Activated CD8-positive, alpha-beta memory T cell treated with anti-CD3 and anti-CD28 coated beads, Interleukin-2, amount 10 ng/mL, durations not matched to agents 7 days and 5 days (primary cell): ENCODE measurements at places on chromosomes 2 and 18. TPM values are rescaled to one million over a fixed set of nuclear protein-coding genes. Genes with fewer than 3 reads are reported as not detected.

- no peak for DNase-seq
These were observed 41.9 kb upstream of the C2orf66 start for GRCh38 chr2:196851088-196851487.

DNA sequence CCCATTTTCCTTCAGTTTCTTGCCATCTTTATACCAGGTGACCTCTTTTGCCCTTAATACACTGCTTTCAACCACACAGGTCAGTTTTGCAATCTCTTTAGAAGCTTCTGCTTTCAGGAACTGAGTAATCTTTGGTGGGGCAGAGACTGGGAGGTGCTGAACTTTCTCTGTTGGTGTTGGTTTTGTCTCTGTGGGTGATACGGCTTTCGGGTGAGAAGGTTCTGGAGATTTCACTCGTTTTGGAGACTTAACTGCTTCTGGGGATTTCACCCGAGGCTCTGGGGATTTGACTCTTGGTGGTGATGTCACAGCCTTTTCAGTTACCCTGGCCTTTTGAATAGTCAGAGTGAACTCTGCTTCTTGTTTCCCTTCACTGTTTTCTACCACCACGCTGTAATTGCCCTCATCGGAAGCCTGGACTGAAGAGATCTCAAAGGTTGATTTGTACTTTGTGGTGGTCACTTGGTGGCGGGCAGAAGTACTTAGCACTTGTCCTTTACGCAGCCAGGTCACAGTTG lies 50.4 kb downstream of the PLEKHA3 start:
- DNase-seq = peak; percentile 74

DNA sequence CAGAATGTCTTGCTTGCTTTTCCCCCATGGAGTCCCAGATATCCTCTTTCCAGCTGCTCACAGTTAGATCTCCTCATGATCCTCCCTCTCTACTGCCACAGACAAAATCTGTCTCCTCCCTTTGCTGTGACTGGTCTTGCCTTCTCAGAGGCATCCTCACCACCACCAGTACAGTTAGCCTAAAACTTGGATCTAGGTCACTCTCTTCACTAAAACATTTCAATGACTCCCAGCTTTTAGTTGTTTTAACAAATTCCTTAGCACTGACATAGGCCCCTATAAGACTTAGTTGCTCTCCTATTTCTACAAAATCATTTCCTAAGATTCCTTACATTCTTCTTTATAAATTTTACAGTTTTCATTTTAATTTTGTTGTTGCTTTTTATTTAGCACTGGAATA lies 734.2 kb upstream of the CHAC2 start:
- no peak for DNase-seq

The CDCA7 gene
- total RNA-seq = 89.0 TPM

DNA sequence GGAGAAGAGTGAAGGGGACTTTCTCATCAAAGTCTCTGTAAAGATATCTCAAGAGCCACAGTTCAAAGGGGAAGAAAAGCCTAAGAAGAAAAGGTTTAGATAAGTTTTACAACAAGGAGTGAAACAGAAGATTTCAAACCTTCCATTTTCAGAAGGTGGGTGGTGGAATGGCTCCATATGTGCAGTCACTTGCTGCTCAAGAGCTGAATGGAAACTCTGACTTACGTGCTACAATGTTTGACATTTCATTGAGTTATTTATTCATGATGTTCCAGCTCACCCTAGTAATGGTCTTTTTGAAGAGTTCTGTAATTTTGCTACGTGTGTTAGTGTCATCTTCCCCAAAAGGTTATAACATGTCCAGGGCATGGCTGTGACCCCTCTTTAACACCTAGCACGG lies 21.7 kb downstream of the LCT start:
- DNase-seq = no peak

DNA sequence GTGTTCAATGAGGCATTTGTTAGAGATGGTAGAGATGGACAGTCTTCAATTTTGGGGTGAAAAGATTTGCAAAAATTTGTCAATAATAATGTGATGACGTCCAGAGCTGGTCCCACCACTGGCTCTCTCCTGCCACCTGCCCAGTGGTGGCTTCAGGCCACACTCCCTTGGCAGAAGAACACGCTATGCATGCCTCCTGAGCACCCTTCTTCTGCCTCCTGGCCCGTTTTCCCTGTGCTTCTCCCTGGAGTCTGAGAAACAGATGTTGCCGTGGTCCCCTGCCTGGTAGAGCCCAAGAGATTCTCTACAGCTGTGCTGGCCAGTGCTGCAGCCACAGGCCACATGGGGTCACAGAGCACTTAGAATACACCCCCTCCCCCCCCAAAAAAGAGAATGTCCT lies 33.6 kb downstream of the INPP5D start:
- no peak for DNase-seq

The KCNG2 gene
- not detected for total RNA-seq

The AGXT gene
- total RNA-seq = not detected

The SLC11A1 gene
- 0.35 TPM for total RNA-seq

DNA sequence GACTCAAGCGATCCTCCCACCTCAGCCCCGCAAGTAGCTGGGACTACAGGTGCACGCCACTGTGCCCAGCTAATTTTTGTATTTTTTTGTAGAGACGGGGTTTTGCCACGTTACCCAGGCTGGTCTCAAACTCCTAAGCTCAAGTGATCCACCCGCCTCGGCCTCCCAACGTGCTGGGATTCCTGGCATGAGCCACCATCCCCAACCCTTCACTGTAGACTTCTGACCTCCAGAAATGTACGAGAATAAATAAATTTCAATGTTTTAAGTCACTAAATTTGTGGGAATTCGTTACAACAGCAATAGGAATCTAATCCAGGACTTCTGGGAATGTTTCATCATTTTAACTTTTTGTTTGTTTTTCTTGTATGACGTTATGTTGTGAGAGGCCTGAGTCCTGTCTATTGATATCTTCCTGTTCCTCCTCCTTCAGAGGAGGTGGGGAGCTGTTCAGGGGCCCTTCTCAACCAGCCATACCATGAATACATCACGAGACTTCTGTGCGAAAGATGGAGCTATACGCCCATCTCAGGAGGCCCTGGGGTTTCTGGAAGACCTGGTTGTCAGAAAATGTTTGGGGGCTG lies 40.0 kb downstream of the TEX44 start:
- no peak for DNase-seq

The MBD1 gene
- total RNA-seq = 106 TPM

DNA sequence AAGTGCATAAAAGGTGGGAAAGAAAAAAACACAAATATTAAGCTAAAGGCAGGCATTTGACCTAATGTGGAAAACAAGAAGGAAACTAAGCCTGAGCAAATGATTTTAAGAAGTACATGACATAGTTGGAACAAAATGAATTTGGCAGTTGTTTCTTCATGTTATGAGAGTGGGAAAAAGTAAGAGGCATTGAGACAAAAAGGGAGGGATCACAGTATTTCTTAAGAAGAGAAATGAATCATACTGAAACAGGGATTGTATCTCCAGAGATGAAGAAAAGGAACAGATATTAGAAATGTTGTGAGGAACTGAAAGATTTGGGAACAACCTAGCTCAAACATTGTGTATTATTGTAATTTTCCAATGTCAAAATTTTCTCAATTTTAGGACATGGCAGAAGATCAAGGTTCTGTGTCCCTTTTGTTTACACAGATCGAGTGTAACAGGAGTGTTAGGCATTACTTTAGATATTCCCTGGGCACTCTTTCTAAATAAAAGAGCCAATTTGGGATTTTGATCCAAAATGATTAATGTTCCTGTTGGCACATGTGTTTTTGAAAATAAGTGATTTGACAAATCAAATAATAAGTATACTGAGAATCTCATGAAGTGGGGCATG lies 98.6 kb downstream of the CALCRL start:
- no peak for DNase-seq

DNA sequence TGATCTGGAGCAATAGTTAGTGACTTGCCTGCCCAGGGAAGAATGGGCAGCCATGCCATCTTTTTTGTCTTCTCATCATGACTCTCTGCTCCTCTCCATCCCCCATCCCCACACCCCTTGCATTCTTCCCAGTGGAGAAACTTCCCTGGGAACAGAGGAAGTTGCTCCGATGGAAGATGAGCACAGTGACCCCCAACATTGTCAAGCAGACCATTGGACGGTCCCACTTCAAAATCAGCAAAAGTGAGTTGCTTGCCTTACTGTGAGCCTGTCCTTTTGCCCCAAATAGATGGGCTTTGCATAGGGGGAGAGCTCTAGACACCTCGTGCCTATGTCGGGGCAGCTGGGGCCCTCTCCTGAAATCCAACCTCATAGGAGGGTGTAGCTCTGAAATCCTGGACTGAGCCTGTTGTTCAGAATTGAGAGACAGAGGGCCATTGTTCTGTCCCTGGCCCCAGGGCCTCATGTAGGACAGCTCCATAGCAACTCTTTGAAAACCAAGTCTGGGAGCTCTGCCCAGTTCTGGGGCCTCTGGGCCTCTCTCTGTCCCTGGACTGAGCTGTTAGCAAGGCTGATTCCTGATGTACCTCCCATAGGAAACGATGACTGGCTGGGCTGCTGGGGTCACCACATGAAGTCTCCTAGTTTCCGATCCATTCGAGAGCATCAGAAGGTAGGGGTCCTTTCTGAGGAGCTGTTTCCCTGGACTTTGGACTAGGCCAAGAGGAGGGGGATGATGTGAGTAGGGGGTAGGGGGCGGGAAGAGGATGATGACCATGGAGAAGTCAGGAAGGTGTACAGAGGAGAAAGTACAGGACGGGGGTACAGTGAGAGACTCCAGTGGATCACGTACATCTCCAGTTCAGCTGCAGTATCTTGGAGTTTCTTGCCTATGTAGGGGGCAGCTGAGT lies 35.2 kb downstream of the TTLL4 start:
- no peak for DNase-seq

The FEV gene
- not detected for total RNA-seq

- no peak for DNase-seq
These were observed 61.1 kb upstream of the RND3 start for GRCh38 chr2:150548527-150548926.

The LBX2 gene
- total RNA-seq = 2.4 TPM

- DNase-seq = no peak
These were observed 34.7 kb downstream of the PTPN18 start for GRCh38 chr2:130390460-130391057.

- no peak for DNase-seq
These were observed 244.8 kb downstream of the PRKCE start for GRCh38 chr2:45896311-45896710.

DNA sequence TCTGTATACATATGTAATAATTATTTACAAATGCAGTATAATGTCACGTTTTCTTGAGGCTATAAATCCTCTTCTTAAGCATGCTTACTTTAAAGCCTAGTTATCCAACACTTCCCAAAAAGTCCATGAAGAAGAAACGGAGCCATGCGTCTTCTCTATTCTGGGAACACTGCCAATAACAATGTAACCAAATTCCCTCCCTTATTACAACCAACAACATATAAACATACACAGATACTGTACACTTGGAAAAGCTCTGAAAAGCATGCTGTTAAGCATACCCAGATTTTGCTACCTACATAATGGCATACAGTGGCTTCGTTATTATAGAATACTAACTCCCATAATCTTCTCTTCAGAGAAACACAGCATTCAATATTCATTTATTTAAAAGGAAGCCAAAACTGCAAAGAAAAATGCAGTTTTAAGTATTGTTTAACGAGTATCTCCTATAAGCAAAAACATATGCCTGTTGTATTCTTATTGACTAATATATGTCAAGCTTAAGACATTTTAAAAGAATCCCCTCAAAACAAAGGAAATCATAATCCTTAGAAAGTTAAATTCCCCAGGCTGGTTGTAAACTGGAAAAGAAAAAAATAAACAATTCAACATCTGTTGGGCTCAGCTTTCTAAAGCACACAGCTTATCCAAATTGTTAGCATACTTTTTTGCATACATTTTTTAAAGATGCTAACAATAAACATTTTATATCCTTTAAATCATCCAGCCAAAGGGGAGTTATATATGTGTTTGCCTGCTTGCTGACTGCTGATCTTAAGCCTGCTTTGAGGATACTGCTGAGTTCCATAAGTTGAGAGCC lies 83.4 kb downstream of the SLC25A12 start:
- DNase-seq = no peak

DNA sequence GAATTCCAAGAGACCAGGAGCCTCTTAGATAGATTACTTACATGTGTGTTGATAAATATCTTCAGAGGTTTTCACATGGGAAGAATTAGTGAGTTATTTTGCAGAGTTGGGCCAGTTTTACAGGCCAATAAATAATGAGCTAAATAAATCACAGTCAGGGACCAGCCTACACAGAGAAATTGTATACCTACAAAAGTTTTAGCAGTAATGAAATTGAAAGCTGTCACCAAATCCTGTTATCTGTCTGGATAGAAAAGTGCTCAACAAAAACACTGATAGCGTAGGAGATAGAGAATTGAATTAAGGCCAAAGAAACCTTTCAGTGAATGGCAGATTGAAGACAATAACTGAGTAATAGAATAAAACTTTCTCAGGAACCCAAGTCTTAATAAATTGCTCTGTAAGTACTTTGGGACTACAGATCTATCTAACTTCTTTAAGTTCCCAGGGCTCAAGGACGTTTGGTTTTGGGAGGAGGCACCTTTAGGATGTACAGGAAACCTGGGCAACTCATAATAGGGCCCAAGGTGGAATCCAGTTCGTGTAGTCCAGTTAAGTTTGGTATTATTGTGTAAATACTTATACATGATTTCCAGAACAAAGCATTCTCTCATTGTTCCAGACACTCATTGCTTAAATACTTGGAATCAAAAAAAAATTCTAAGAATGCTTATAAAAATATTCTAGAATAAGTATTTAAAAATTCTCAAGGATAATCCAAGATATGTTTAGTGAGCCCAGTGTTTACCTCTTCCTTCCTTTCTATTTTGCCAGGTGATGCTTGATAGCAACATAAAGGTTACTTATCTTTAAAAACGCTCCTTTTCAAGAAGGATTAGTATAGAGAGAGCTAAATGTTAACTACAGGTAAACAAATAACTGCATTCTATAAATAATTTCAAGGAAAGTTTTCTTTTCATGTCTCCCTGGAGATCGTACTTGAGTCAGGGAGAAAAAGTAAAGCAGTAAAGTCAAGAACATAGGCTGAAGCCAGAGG lies 134.5 kb downstream of the NCKAP5 start:
- DNase-seq = no peak

DNA sequence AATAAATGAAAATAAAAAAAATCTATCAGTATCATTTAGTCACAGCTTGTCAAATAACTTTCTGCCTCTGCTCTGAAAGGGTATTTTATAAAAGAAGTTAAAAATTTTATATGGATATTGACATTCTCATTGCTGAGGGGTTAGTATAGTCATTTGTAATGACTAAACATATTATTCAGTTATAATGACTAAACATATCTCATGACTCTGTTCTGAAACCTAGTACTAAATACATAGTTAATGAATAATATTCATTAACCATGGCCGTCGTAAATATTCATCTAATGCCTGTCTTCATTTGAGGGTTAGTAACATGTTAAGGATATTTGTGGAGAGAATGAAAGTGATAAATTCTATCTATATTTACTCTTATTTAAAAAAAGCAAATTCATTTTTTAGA lies 69.1 kb upstream of the MAP4K3 start:
- no peak for DNase-seq

The TRABD2A gene
- 32.4 TPM for total RNA-seq

The MAP3K19 gene
- total RNA-seq = not detected

The CRYGA gene
- not detected for total RNA-seq

The DYSF gene
- total RNA-seq = 7.3 TPM

DNA sequence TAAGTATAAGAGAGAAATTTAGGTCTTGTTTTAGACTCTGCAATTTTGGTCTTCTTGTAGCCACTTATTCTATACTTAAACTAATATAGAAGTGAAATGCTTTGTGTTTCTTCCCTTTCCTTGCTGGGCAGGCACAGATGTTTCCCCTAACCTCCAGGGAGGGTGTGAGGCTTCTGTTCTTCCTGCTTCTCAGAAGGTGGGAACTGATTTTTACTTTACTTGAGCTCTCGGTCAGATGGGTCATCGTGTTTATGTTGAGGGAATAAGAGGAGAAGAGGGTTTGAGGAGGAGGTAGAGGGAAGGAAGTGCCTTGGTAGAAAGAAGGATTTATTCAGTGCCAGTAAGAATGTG lies 92.5 kb upstream of the CXCR4 start:
- no peak for DNase-seq

The ASXL3 gene
- not detected for total RNA-seq
